ENCODE measurements at places on chromosomes 6 and 20.

DNA sequence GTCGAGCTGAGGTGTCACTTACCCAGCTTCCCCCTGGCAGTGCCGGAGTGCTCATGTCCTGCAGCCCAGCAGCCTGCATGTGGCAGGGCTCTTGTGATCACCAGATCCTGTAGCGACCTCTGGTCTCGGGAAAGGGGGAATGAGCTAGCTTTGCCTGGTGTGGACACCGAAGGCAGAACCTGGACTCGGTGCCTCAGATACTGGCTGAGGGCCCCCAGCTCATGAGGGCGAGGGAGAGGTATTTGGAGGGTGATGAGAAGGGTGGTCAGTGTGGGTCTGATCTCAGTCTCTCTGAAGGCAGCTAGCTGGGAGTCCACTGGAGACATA is 26.3 kb downstream of the SUN5 start:
- no peak for DNase-seq

DNA sequence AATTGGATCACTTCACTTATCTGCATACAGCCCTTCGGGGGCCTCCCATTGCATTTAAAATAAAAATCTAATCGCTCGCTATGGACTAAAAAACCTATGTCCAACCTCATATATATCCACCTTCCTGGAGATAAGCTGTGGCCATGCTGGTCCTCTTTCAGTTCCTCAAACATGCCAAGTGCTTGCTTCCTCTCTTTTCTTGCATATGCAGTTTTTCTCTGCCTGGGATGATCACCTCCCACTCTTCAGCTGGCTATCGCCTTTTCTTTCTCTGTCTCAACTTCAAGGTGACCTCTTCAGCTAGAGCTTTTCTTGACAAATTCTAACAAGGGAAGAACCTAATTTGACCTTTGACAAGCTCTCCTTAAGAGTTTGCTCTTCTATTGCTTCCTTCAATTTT is 5.6 kb upstream of the TFB1M start:
- no peak for DNase-seq

DNA sequence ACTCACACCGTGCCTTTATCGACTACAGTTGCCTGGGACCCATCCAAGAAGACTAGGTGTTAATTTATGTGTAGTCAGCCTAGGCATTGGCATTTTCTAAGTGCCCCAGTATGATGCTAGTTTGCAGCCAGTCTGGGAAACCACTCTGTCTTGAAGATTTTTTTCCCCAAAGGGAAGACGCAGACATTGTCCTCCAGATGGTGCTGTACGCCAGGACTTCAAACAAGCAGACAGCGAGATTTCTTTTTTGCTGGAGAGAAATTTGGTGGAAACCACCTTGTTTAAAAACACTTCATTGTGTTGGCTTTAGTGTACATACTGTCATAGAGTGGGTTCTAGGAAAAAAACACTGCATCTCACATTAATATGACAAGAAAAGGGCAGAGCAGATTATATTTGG is 30.0 kb downstream of the ALDH5A1 start:
- no peak for DNase-seq

DNA sequence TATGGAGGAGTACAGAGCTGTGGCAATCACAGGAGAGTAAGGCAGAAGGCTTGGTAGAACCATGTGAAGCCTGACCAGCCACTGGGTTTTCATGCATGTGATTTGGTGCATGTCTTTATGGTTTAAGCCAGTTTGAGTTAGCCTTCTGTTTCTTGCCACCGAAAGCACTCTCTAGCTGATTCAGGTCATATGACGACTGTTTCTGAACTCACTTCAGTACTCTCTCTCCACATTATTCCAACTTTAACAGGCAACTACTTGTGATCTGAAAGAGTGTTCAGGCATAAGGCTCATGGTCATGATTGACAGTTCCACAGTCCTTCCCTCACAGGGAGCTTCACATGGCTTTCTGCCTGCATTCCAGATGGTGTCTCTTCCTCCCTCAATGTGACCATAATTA is 63.3 kb upstream of the TAB2 start:
- no peak for DNase-seq

DNA sequence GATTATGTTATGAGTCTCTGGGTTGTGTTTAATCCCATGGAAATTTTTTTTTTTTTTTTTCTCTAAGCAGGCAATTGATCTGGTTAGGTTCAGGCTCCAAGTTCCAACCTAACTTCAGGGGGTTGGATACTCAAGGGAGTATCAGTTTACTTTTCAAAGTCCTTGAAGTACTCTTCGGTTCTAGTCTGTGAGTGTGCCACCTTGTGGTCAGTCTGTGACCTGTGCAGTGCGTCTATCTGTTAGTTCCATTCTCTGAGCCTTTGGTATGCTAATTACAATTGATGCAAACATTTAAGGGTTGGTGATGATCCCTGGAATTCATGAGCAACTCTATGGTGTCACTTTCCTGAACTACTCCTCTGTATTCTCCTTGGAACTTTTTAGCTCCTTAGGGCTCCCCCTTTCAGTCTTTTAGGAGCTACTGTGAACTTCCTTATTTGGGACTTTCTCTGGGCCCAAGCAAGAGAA is 342.0 kb downstream of the SOX4 start:
- no peak for DNase-seq

DNA sequence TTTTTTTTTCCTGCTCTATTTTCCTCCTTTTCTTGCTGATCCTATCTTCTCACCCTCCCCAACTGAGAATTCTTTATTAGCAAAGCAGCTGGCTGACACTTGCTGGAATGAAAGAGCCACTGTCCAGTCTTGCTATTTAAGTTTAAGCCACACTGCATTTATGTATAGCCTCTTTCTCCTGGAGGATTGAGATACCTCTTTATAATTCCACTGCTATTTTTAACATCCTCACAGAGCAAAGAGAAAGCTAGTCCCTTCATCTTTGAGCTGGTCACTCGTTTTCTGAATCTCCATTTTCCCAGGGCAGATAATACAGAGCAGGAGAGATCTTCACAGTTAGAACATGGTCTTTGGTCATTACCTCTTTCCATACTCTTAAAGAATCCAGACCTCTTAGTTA is 36.0 kb upstream of the EEF1A1 start:
- DNase-seq, result no peak

DNA sequence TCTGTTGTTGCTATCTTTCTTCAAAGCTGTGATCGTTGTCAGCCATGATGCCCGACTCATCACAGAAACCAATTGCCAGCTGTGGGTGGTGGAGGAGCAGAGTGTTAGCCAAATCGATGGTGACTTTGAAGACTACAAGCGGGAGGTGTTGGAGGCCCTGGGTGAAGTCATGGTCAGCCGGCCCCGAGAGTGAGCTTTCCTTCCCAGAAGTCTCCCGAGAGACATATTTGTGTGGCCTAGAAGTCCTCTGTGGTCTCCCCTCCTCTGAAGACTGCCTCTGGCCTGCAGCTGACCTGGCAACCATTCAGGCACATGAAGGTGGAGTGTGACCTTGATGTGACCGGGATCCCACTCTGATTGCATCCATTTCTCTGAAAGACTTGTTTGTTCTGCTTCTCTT is 19.3 kb downstream of the ABCF1 start:
- no peak for DNase-seq

GRCh38 chr6:163406830-163407229 is 7.7 kb upstream of the QKI start:
- no peak for DNase-seq

GRCh38 chr6:6930223-6930880 is 177.4 kb upstream of the RREB1 start:
- DNase-seq, result no peak

- no peak for DNase-seq
Observed at GRCh38 chr6:79813143-79813850, 134.1 kb downstream of the ELOVL4 start.

- no peak for DNase-seq
Observed at GRCh38 chr6:90319044-90319443, 22.4 kb upstream of the BACH2 start.

DNA sequence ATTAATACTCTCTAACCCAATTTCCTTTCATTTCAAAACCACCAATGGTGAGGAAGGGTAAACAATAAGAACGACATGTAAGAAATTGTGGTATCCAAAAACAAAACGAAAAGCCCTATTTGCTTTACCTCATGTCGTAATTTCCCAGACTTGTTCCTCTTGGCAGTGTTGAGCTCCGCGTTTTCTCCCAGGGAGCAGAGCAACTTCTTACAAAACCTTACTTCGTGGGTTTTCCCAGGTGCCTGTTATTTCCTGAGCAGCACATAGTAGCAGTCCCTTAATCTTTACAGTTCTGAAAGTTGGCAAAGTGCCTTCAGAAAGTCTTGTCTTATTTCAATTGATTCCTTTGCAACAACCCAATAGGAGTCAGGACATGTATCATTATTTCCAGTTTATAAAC is 207.9 kb upstream of the MARCKS start:
- DNase-seq, result no peak

GRCh38 chr6:10583509-10583901 is 62.4 kb downstream of the GCNT2 start:
- no peak for DNase-seq

- DNase-seq, result no peak
Observed at GRCh38 chr6:111806561-111807497, 66.4 kb downstream of the FYN start.

GRCh38 chr6:166928644-166929541 is 27.5 kb downstream of the RNASET2 start:
- no peak for DNase-seq

DNA sequence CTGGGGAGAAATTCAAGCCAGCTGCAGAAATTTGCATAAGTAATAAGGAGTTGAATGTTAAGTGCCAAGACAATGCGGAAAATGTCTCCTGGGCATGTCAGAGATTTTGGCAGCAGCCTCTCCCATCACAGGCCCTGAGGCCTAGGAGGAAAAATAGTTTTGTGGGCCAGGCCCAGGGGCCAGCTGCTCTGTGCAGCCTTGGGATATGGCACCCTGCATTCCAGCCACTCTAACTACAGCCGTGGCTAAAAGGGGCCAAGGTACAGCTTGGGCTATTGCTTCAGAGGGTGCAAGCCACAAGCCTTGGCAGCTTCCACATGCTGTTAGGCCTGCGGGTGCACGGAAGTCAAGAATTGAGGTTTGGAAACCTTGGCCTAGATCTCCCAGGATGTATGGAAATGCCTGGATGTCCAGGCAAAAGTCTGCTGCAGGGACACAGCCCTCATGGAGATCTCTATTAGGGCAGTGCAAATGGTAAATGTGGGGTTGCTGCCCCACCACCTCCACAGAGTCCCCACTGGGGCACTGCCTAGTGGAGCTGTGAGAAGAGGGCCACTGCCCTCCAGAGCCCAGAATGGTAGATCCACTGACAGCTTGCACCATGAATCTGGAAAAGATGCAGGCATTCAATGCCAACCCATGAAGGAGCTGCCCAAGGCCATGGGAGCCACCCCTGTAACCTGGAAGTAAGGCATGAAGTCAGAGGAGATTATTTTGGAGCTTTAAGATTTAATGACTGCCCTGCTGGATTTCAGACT is 126.5 kb downstream of the DTNBP1 start:
- DNase-seq, result no peak

DNA sequence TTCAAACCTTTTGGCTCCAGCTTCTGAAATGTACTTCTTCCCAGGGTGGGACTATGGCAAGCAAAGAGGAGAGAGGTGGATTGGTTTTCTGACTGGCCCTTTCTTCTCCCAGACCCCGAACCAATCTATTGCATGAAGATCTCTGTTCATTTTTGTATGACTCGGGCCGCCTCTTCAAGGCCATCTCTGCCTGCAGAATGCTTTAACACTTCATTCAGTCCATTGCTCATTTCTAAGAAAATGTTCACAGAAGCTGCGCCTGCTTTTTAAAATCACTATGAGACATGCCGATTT is 1.6 kb downstream of the VGLL2 start:
- DNase-seq, result no peak

GRCh38 chr20:41275301-41275731 is 42.2 kb downstream of the ZHX3 start:
- no peak for DNase-seq

DNA sequence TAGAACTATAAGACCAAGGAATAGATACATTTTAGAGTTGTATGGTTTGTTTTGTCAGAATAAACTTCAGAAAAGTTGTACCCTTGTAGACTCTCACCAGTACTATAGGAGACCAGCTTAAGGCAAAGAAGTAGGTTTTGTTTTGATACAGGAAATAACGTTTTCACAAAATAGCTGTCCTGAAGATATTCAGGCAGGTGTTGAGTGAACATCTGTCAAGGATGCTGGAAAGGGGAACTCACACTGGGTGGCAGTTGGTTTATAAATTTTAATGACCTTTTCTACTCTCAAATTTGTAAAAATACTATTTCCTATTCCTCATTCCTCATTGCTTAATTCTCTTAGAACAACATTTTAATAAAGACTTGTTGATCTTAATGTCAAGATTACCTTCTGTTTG is 174.0 kb upstream of the MAN1A1 start:
- DNase-seq, result no peak

DNA sequence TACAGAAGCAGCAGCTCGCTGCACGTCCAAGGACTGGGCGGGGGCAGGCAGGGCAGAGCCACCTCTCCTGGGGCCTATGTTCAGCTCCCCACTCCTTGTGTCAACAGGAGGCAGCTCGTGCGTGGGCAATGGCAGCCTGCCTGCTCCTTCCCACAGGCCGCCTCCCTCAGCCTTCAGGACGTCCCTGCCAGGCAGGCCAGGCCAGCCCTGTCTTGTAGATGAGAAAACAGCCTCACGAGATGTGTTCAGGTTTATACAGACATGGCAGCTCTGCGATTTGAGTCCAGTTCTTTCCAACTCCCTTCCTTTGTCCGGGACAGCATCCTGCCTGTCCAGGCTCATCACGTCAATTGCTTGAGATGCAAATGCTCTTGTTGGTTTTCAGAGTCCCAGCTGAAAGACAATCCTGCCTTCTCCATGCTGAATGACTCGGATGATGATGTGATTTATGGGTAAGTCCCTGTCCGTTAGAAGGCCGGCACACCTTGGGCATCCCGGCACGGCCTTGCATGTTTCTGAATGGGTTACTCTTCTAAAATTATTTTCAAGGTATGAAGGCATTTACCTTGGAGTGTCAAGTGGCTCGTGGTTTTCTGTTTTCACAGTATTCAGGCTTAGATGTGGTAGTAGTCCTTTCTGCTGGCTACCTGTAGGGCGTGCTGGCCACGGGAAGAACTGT is 13.5 kb downstream of the DYNLT1 start:
- DNase-seq, result no peak

GRCh38 chr6:73954881-73955280 is 258.9 kb downstream of the CD109 start:
- no peak for DNase-seq

- DNase-seq, result no peak
Observed at GRCh38 chr6:10146715-10147451, 268.0 kb downstream of the TFAP2A start.

DNA sequence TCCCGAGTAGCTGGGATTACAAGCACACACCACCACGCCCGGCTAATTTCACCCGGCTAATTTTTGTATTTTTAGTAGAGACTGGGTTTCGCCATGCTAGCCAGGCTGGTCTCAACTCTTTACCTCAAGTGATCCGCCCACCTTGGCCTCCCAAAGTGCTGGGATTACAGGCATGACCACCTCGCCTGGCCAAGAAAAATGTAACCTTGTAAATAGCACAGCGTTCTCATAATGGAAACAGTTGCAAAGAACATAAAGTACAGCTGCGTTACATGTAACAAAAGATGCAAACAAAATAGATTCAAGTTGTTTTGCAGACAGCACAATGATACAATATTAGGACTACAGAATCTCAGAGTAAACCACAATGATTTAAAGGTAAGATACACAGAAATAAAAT is 14.6 kb downstream of the TLDC2 start:
- no peak for DNase-seq

- DNase-seq, result no peak
Observed at GRCh38 chr20:1872459-1873097, 22.6 kb upstream of the SIRPA start.

- DNase-seq, result no peak
Observed at GRCh38 chr6:141914646-141915045, 218.1 kb upstream of the GJE1 start.
